ENCODE measurements at places on chromosomes 13 and 19. TPM values are rescaled to one million over a fixed set of nuclear protein-coding genes. Genes with fewer than 3 reads are reported as not detected.

The CASP14 gene
- not detected for total RNA-seq

The LILRB1 gene
- not detected for total RNA-seq

The TEX29 gene
- total RNA-seq: 0.09 TPM

The LRP3 gene
- total RNA-seq: 24.0 TPM

The FGF22 gene
- under 0.01 TPM for total RNA-seq

The EBI3 gene
- not detected for total RNA-seq

The IGSF23 gene
- not detected for total RNA-seq

The REEP6 gene
- total RNA-seq: 2.0 TPM

The SGTA gene
- 23.6 TPM for total RNA-seq

The GPR12 gene
- not detected for total RNA-seq

The ZNF91 gene
- total RNA-seq: 12.9 TPM

The RAB8A gene
- 74.8 TPM for total RNA-seq

The KLK4 gene
- total RNA-seq: not detected

The SLC10A2 gene
- not detected for total RNA-seq

The KLK11 gene
- total RNA-seq: not detected
